ENCODE measurements at places on chromosomes 6 and 20.
A peak's percentile ranks its signal among the peaks of the same experiment; 100 is the strongest.

- no peak for DNase-seq
Observed at GRCh38 chr6:107632381-107633136, 142.6 kb downstream of the SOBP start.

- no peak for DNase-seq
Observed at GRCh38 chr6:21953831-21954801, 342.7 kb downstream of the PRL start.

GRCh38 chr20:62633598-62634329 lies 8.5 kb upstream of the SLCO4A1 start:
- DNase-seq = no peak

GRCh38 chr6:127083963-127084310 lies 34.5 kb upstream of the RSPO3 start:
- DNase-seq = no peak

DNA sequence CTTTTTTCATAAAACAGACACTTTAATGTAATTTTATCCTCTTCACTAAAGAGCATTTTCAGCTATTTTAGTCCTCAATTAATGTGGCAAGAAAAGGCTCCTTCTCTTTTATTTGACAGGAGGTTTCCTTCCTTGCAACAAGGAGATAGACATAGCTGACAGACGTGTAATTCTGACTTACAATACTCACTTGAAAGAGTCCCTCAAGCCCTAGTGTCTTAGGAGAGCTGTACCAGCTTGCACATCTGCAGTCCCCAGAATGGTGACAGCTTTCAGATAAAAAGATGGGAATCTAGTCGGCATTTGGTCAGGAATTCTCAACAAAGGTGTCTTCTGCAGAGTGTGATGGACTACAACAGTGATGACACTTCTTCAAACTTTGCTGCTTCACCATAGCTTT lies 603.7 kb upstream of the PTCHD4 start:
- no peak for DNase-seq

- DNase-seq = no peak
Observed at GRCh38 chr6:1832844-1833787, 223.4 kb downstream of the FOXC1 start.

DNA sequence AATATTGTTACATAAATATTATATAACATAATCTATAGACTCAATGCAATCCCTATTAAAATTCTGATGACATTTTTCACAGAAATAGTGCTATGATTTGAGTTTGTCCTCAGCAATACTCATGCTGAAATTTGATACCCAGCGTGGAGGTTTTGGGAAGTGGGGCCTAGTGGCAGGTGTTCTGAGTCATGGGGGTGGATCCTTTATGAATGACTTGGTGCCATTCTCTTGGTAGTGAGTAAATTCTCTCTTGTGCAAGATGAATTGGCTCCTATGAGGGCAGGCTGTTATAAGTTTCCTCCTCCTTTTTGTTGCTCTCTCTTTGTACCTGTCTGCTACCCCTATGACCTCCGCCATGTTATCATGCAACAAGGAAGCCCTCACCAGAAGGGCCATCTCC lies 65.8 kb downstream of the SHPRH start:
- DNase-seq = no peak

- no peak for DNase-seq
Observed at GRCh38 chr6:136952714-136953260, 30.7 kb downstream of the SLC35D3 start.

DNA sequence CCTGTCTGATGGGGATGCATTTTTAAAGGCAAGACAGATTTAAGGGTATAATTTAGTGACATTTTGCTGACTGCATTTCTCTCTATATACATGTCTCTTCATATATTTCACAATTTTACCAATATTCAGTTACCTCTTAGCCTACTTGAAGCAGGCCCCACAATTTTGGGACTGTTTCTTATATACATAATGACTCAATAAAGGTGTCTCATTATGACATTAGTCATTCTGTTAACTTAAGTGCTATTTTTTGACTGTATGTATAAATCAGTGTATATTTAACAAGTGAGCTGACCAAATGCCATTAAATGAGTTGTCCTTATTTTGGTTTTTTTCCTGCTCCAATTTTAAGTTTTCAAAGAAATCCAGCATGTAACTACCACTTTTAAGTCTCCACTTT lies 313.3 kb downstream of the SOX4 start:
- DNase-seq = no peak

DNA sequence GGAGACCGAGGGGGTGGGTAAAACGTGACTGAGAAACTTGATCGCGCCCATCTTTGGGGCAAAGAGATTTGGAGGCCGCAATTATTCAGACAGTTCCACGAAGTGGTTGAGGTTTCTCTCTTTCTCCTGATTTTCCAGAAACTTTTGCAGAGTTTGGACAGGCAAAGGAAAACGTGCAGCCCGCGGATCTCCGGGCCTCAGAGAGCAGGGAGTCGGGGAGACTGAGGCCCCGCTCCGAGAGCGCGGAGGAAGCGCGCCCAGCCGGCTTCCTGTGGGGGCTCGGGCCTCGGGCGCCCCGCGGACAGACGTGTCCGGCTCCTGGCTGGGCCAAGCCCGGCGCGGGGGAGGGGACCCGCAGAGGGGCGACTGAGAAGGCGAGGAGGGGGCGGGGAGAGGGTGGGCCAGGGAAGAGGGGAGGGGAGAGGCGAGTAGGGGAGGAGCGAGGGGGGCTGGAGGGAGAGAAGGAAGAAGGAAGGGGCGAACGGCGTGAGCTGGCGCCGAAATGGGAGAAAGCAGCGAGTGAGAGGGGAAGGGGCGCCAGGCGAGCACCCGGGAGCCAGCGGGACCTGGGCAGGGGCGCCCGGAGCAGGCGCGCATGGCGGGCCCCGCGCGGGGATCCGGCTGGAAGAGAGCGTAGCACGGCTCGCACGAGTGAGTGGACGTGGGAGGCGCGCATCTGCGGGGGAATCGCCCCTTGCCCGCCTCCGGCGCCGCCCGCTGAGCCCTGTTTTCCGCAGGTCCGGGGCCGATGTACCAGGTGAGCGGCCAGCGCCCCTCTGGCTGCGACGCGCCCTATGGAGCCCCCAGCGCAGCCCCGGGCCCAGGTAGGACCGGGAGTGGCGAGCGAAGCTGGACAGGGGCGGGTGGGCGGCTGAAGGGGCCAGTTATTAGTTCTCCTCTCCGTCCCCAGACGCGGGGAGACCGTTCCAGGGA lies at the start of gene MDFI:
MDFI (plus strand) TSS at position 467 of the 933 bp plus-strand sequence; CDS start at position 749, 282 bp downstream.
- DNase-seq = no peak

DNA sequence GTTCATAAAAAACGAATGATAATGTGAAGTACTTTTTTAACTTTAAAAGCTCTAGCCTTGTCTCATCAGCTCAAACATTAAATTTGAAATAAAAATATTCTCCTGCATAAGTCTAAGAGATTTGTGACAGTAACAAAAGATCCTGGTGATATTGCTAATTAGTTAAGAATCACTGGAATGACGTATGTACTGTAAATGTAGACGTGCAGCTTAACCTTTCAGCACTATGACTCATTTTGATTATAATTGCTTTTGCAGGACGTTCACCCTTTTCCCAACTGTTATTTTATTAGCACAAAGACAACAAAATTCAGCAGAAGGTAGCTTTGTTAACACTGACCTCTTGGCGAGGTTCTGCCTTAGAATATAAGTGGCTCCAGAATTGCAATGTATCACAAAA lies 68.6 kb downstream of the TENT5A start:
- no peak for DNase-seq

DNA sequence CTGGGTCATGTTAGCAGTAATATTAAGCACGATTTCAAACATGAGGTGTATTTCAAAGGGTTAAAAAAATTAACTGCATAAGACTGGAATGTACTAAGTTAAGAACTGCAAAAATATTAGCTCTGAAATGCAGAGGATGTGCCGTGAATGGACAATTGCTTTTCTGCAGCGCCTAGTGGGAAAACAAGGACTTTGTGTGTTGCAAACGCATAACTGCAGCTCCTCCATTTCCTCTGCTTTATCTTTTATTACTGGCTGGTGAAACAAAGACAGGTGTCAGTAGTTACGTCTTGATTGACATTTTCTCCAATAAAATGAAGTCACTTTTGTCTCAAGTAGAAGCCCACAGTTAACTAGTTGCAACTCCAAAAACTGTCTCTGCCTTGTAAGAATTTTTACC lies 1.7 kb downstream of the PDE7B start:
- DNase-seq = no peak

GRCh38 chr20:16115911-16116552 lies 457.2 kb downstream of the KIF16B start:
- DNase-seq = no peak

DNA sequence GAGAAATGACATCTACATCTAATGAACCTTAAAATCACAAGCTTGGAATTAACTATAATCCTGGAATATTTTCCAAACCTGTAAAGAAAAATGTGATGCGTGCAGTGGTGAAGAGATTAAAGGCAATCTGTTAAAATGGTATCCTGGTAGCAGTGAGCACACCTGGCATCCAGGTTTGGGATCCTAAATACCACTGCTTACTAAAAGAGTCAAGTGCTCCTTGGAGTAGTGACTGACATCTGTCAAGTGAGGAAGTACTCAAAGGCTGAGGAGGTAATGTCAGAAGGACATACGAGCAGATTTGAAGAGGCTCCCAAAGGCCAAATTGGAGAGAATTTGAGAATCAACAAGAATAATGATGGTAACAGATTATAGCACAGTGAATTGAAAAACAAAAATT lies 32.8 kb downstream of the PCMT1 start:
- DNase-seq = no peak

DNA sequence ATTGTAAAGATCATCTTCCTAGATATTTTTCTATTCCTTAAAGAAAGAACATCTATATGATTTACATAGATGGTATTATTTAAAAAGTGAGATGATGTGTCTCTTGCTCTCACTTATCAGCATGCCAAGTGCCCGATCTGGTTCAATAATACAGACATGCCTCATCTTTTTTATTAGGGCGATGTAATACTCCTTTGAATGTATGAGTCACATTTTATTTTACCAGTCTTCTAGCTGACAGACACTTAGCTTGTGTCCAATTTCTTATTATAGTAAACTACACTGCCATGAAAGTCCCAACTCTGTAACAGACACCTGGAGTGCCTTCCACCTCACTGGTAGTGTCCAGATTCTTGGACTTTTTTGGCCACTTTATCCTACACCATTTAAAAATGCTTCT lies 586.6 kb upstream of the BTBD3 start:
- DNase-seq = no peak

GRCh38 chr6:26156850-26157250 lies 69.6 kb downstream of the HFE start:
- DNase-seq = peak; percentile 29

DNA sequence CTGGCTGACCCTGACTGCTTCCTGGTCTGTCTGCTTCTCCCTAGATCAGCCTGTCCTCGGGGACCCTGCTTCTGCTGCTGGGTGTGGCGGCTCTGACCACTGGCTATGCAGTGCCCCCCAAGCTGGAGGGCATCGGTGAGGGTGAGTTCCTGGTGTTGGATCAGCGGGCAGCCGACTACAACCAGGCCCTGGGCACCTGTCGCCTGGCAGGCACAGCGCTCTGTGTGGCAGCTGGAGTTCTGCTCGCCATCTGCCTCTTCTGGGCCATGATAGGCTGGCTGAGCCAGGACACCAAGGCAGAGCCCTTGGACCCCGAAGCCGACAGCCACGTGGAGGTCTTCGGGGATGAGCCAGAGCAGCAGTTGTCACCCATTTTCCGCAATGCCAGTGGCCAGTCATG lies 6.3 kb downstream of the NRSN2 start:
- no peak for DNase-seq

- DNase-seq = no peak
Observed at GRCh38 chr6:85650606-85651005, 7.9 kb upstream of the SYNCRIP start.

DNA sequence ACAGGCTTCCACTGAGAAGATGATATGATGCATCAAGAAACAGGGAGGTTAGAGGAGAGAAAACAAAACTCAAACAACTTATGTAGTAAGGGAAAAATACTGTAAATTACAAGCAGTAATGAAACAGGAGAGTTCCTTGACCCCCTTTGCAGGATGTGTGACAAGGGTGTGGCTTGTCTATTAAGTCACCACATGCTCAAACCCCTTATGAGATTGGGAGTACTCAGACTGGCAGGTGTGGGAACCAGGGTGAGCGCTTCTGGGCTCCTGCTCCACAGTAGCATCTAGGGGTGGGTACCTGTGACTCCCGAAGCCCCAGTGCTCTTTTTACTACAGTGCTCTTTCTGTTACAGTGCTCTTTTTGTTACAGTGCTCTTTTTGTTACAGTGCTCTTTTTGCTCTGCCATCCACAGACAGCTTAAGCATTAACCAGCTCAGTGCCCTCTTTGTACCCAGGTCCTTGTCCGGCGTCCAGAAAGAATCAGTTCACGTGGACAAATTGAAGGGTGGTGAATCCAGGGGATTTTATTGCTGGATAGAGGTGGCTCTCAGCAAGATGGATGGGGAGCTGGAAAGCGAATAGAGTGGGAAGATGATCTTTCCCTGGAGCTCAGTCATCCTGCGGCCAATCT lies 28.7 kb downstream of the OLIG3 start:
- DNase-seq = no peak

DNA sequence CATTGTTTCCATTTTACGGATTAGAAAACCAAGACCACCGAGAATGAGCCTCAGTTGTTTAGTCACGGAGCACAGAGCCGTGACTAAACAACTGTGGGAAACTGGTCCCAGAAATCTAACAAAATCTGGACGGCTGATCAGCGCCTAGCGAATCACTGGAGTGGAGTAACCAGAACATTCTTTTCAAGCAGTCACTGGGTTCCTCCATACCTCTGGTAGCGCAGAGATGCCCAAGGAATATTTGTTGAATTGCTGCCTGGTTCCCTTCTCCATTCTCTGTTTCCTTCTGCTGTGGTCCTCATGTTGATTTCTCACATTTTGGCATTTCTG lies 62.0 kb downstream of the GPX5 start:
- DNase-seq = no peak

DNA sequence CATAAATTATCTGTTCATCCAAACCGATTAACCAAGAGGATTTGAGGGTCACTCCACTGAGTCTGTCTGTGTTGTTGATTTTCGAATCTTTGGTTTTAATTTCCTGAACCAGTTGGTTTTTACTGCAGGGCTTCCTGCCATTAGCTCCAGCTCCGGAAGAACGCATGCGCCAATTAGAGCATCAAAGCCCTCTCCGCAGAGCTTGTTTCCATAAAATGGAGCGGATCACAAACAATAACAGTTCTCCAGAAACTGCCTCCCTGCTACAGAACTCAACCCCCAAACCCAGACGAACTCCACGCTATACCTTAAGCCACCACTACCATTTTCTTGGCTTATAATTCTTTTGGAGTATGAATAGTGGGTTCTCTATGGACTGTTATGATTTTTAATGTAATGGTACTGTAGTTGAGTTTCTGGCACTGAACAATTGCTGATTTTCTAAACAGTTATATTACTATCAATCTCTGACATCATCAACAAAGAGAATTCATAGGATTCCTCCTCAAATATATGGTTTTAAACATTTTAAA lies 13.8 kb downstream of the TFAP2A start:
- DNase-seq = no peak

- DNase-seq = no peak
Observed at GRCh38 chr6:153059757-153060156, 57.2 kb upstream of the MTRF1L start.

- DNase-seq = no peak
Observed at GRCh38 chr6:134574491-134574890, 256.6 kb upstream of the SGK1 start.

DNA sequence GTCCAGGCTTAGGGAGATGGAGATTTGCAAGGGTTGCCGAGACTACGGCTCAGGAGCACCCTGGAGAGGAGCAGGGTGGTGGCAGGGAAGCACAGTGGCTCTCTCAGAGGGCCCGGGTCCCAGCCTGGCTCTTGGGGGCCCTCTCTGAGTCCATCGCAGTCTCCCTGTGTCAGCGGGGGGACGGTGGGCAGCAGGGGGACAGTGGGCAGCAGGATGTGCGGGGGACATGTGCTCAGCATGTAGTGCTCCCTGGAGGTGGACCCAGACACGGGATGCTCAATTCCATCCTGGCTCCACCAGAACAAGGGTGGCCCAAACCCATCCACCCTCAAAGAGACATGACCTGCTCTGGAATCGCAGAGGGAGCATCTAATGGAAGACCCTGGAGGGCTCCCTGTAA lies 43.0 kb upstream of the ZBP1 start:
- no peak for DNase-seq
